Activated T-helper 9 cell treated with anti-CD3 and anti-CD28 coated beads, Interleukin-2, amount 50 U/mL, for 16 hours (primary cell): ENCODE measurements at places on chromosomes 6 and 20.

GRCh38 chr6:40889137-40889832 is 149.7 kb downstream of the UNC5CL start:
- DNase-seq, result no peak

DNA sequence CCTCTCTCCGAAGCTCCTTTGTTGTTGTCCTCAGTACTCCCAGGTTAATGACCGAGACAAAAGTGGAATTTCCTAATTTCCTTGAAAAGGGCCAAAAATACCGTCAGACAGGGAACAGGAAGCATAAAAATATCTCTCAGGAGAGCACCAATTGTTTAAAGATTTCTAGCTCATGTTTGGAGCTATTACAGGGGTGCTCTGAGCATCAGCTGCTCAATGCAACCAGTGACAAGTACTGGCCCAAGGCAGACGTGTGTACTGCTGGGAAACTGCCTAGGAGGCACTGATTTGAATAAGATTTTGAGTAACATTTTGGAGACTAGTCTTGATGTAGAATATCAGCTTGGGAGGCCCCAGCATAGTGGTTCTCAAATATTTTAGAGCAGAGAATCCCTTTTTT is 17.3 kb downstream of the LAMA4 start:
- DNase-seq, result no peak

GRCh38 chr20:59146780-59147565 is 16.6 kb upstream of the ZNF831 start:
- DNase-seq, result no peak

- no peak for DNase-seq
These were observed 11.2 kb upstream of the MRPS18A start for GRCh38 chr6:43698584-43699349.

GRCh38 chr20:37042986-37043972 is 52.5 kb downstream of the RBL1 start:
- DNase-seq, result no peak

DNA sequence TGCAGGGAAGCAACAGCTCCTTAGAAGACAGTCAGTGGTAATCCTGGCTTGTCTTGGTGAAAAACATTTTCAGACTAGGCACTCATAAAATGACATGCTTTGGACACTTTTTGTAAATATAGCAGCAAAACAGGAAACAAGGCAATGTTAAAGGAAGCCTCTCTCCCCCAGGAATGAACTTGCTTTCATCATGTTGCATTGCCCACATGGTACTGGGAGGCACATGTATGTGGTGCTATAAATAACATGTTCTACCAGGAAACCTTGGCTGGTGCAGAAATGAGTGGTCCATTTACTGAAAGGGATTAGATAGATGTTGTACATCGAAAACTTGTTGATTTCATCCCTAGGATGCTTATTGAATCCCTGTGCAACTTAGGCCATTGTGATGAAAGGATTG is 121.4 kb upstream of the RREB1 start:
- DNase-seq, result no peak
